ENCODE measurements at places on chromosomes 1 and 21. TPM values are rescaled to one million over a fixed set of nuclear protein-coding genes. Genes with fewer than 3 reads are reported as not detected.

- no peak for DNase-seq
- no peak overlapping the region for H3K27ac ChIP-seq
- peaks cover 5% of the 10 kb centered on the region for H3K4me1 ChIP-seq
- no peak overlapping the region for H3K4me3 ChIP-seq
- H3K27me3 ChIP-seq: peaks cover 11% of the 10 kb centered on the region
- no peaks in the 10 kb centered on the region for H3K36me3 ChIP-seq
Measured at GRCh38 chr1:78072216-78072615, 26.4 kb downstream of the GIPC2 start.

Gene PLA2G2F
- not detected for total RNA-seq

- H3K27ac ChIP-seq: no peak overlapping the region
- H3K4me3 ChIP-seq: no peak overlapping the region
- no peaks in the 10 kb centered on the region for H3K36me3 ChIP-seq
- peaks cover 18% of the 10 kb centered on the region for H3K27me3 ChIP-seq
- DNase-seq: no peak
Measured at GRCh38 chr21:31865429-31865970, 7.3 kb upstream of the HUNK start.

Gene OR2M3
- total RNA-seq: not detected

GRCh38 chr1:72434070-72434469 lies 151.7 kb upstream of the NEGR1 start:
- no peaks in the 10 kb centered on the region for H3K4me1 ChIP-seq
- no peaks in the 10 kb centered on the region for H3K36me3 ChIP-seq
- no peak for DNase-seq
- no peak overlapping the region for H3K4me3 ChIP-seq
- H3K27ac ChIP-seq: no peak overlapping the region
- no peaks in the 10 kb centered on the region for H3K27me3 ChIP-seq

- DNase-seq: no peak
Measured at GRCh38 chr1:178578541-178578940, 65.6 kb downstream of the TEX35 start.

Gene BARHL2
- total RNA-seq: not detected

Gene SLC1A7
- not detected for total RNA-seq

DNA sequence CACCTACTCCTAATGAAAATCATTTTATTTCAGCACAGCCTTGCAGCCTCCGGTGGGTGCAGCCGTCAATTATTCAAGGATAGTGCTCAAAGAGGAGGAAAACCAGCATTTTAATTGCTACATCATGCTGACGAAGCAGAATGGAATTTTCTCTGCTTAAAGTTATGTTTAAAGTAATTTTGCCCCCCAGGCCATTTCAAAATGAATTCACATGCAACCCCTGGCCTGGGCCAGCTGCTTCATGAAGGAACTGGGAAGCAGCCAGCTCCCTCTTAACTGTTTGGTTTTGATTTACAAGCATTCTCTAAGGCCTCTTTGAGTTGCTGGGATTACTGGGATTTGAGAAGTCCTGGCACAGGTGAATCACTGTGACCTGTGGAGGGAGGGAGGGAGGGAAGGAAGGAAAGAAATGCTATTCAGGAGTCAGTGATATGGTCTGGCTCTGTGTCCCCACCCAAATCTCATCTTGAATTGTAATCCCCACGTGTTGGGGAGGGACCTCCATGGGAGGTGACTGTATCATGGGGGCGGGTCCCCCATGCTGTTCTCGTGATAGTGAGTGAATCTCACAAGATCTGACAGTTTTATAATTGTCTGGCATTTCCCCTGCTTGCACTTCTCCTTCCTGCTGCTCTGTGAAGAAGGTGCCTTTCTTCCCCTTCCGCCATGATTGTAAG lies 66.0 kb downstream of the PGBD5 start:
- H3K36me3 ChIP-seq: no peaks in the 10 kb centered on the region
- H3K4me3 ChIP-seq: no peak overlapping the region
- no peak for DNase-seq
- no peaks in the 10 kb centered on the region for H3K27me3 ChIP-seq
- H3K4me1 ChIP-seq: no peaks in the 10 kb centered on the region
- H3K27ac ChIP-seq: no peak overlapping the region

DNA sequence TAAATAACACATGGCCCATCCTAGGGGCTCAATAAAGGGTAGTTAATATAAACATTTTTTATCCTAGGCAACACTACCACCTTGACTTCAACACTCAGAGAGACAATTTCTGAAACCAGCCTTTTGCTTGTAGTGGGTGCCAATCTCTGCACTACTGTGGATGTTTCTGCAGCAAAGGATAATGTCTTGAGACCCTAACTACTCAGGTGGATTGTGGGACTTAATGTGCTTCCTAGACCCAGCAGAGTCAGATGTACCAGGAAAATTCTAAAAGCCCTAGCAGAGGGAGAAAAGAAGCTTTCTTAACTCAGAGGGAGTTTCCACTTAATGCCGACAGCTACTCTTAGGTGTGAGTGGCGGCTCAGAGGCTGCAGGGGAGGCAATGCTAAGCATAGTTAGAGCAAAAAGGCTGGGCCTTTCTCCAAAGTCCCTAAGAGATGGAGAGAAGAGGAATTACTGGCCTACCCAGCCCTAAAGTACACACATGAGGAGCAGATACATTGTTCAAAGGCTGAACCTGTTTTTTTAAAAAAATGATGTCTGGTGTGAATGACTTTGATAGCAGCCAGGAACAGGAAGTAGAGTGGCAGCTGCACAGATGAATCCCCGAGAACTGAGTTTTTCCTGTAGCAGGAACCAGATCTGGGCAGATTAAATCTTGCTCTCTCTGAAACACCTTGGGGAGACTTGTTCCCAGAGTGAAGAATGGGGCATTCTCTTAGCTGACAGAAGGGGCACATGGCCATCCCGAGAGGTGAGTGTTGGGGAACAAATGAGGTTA lies 33.5 kb upstream of the ABCD3 start:
- peaks cover 16% of the 10 kb centered on the region for H3K4me1 ChIP-seq
- peaks cover 14% of the 10 kb centered on the region for H3K27me3 ChIP-seq
- DNase-seq: no peak
- H3K27ac ChIP-seq: no peak overlapping the region

GRCh38 chr1:62962014-62962812 lies 178.3 kb downstream of the ATG4C start:
- no peak for DNase-seq
- H3K36me3 ChIP-seq: no peaks in the 10 kb centered on the region
- no peak overlapping the region for H3K27ac ChIP-seq
- H3K4me1 ChIP-seq: no peaks in the 10 kb centered on the region

DNA sequence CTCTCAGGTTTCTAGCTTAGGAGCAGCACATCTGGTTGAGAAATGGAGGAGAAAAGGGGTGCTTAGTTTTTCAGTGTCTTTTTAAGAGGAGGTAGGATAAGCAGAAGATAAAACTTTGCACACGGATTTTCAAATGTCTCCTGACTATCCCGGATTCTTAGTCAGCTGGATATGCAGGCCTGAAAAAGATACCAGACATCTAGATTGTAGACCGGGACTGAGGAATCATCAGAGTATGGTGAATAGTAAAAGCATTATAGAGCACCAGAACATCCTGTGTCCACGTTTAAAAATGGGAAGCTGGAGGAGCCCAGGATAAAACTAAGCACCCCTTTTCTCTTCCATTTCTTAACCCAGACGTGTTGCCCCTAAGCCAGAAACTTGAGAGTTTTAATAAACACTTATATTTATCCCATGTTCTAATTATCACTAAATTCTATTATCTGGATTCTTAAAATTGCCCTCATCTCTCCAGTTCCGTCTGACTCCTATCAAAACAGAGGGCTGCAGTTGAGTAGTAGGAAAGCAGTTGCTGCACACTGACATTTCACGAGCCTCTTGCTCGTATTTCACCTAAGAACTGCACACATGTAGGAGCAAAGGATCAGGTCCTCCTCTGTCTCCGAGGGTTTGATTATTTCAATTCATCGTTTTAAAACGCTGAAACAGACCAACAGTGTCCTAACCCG lies 609 bp downstream of the PIGK start:
- no peak for DNase-seq
- H3K27me3 ChIP-seq: no peaks in the 10 kb centered on the region
- H3K4me1 ChIP-seq: peaks cover 33% of the 10 kb centered on the region
- H3K36me3 ChIP-seq: peaks cover 19% of the 10 kb centered on the region
- H3K4me3 ChIP-seq: peak overlapping the region; percentile 93

DNA sequence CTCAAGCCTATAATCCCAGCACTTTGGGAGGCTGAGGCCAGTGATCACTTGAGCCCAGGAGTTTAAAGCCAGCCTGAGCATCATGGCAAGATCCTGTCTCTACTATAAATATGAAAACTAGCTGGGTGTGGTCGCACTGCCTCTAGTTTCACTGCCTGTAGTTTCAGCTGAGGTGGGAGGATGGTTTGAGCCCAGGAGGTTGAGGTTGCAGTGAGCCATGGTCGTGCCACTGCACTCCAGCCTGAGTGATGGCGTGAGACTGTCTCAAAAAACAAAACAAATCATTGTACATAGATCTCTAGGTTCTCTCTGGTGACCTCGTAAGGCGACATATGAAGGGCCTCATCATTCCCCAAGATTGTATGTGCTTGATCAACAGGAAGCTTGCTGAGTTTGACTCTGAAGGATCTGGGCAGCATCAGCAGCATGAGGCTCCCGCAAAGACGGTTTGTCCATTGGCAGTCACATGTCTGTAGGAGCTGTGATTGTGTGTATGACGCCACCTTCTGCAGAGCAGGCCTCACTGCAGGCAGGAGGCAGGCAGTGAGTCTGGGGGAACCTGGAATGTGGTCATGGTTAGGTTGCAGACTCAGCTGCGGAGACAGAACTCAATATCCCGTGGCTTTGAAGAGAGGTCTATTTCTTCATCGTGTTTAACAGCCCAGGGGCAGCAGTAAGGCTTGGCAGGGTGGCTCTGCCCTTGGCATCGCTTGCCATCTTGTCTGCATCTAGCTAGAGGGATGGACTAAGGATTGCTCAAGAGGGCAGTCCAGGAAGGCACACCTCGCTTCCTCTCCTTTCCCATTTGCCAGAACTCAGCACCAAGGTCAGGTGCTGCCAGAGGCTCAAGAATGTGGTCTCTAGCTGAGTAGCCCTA lies 14.0 kb downstream of the ATP5PO start:
- peaks cover 39% of the 10 kb centered on the region for H3K36me3 ChIP-seq
- DNase-seq: peak; percentile 44
- peaks cover 17% of the 10 kb centered on the region for H3K4me1 ChIP-seq
- H3K4me3 ChIP-seq: no peak overlapping the region
- no peaks in the 10 kb centered on the region for H3K27me3 ChIP-seq

- no peak overlapping the region for H3K27ac ChIP-seq
- H3K36me3 ChIP-seq: no peaks in the 10 kb centered on the region
- no peak overlapping the region for H3K4me3 ChIP-seq
- DNase-seq: no peak
Measured at GRCh38 chr1:200740571-200741208, 2.0 kb downstream of the CAMSAP2 start.

- H3K4me1 ChIP-seq: peaks cover 29% of the 10 kb centered on the region
- peak; percentile 0 for DNase-seq
- H3K27me3 ChIP-seq: no peaks in the 10 kb centered on the region
- H3K27ac ChIP-seq: peak overlapping the region; percentile 20
- H3K4me3 ChIP-seq: no peak overlapping the region
Measured at GRCh38 chr1:204414016-204414415, 2.4 kb upstream of the PPP1R15B start.

DNA sequence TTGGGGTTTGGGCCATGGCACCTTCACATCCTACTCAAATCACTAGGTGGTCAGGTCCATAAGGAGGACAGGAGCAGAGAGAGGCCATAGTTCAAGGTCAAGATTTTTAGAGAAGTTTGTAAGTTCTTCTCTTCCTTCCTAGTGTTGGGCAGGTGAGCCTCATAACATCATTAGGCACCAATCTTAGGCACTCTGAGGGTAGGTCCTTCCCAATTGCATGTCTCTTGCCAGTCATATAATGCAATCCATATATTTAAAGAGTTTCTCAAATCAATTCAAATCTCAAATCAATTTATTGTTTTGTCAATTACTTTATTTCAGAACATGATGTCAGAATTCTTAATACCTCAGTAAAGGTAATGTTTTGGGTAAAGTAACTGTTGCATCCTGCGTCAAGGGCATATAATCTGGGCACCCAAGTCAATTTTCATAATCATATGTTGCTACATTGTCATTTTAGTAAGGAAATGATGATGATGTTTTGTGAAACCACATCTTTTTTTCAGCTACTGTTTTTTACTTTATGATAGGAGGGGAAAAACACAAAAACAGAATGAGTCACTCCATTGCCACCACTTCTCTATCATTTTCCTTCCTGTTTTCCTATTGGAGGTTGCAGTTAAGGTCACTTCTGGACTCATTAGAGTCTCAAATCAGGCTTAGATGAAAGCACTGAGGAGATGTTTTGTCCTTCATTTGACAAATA lies 122.7 kb downstream of the UCHL5 start:
- H3K4me3 ChIP-seq: no peak overlapping the region
- DNase-seq: no peak
- H3K4me1 ChIP-seq: peaks cover 25% of the 10 kb centered on the region
- peaks cover 4% of the 10 kb centered on the region for H3K36me3 ChIP-seq

Gene CCDC27
- total RNA-seq: not detected

GRCh38 chr1:211331011-211331709 lies 4.5 kb downstream of the TRAF5 start:
- DNase-seq: no peak
- H3K4me1 ChIP-seq: peaks cover 79% of the 10 kb centered on the region
- H3K36me3 ChIP-seq: peaks cover 20% of the 10 kb centered on the region
- peak overlapping the region; percentile 5 for H3K27ac ChIP-seq
- no peak overlapping the region for H3K4me3 ChIP-seq
- H3K27me3 ChIP-seq: no peaks in the 10 kb centered on the region

DNA sequence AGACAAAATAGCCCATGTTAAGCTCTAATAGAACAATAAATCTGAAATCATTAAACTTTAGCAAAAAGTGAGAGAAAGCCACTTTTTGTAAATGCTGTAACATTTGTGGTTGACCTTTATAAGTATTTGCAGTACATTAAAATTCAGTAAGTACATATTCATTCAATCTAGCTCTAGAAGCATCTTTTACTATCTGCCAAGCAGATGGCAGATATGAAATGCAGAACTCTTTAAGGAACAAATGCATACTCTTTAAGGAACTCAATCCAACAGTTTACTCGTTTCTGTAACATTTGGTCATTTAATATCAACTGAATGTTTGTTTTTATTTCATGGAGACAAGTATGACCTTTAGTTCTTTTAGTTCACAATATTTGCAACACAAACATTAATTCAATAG lies 150.1 kb downstream of the APP start:
- no peaks in the 10 kb centered on the region for H3K4me1 ChIP-seq
- no peak for DNase-seq
- H3K36me3 ChIP-seq: peaks cover 4% of the 10 kb centered on the region
- H3K27me3 ChIP-seq: no peaks in the 10 kb centered on the region

Gene RAB7B
- total RNA-seq: not detected

DNA sequence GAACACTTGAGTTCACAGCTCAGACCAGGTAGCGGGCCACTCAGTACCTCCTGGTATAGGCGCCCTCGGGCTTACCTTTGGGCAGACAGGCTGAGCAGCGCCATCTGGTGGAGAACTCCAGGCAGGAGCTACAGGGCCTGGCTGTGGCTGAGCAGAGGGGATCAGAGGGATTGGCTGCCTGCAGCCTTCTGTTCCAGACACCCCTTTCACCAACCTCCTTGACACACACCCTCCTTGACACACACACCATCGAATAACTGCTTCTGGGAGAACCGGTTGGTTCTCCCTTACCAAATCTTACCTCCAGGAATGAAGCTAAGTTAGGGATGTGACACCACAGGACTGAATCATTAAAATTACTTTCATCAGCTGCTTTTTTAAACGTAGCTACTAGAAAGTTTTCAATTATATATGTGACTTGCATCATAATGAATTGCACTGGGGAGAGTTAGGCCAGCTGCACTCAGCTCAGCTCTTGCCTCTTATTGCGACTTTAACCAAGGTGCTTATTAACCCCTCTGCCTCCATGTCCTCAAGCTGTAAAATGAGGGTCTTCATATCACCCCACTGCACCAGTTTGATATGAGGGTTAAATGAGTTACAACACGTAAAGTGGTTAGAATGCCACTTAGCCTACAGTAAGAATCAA lies 6.6 kb downstream of the LIN28A start:
- H3K27ac ChIP-seq: no peak overlapping the region
- no peak overlapping the region for H3K4me3 ChIP-seq
- DNase-seq: peak; percentile 90
